Activated T-cell treated with anti-CD3 and anti-CD28 coated beads for 24 hours (primary cell): ENCODE measurements at places on chromosomes 16 and 17.

DNA sequence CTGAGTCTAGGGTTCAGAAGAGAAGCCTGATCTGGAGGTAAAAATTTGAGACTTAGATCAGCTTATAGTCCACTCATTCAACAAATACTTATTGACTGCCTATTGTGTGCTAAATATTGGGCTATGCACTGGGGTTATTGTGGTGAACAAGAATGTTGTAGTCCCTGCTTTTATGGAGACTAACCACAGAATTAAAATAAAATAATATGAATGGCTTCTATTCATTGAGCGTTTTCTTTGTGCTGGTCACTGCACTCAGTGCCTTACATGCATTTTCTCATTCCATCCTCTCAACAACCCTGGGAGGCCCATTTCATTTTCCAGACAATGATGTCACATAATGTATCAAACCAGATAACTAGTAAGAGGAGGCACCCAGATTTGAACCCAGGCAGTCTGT, 4.8 kb downstream of the NEK8 start:
- no peak for DNase-seq

GRCh38 chr17:82780195-82780594, 28.3 kb downstream of the TBCD start:
- no peak for DNase-seq

- DNase-seq = no peak
Observed at GRCh38 chr17:16474012-16474725, 17.8 kb downstream of the LRRC75A start.

DNA sequence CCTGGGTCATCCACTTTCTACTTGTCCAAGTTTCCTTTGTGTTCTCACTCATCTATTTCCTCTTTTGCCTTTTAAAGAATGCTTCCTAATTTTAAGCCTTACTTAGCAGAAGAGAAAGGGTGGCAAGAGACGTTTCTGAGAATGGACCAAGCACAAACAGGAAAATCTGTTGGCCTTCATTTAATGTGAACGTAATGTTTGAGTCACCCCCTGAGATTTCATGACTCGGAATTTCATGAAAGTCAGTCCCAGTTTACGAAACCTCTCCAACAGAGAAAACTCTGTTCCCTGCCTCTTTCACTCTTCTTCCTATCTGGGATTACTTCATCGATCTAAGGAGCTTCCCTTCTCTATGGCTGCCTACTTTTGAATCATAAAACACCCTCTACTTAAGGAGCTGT, at the start of gene CD300E:
Gene CD300E (minus strand): TSS at position 46 of the 401 bp plus-strand sequence. CDS start 117 bp downstream, outside the sequence.
- no peak for DNase-seq

DNA sequence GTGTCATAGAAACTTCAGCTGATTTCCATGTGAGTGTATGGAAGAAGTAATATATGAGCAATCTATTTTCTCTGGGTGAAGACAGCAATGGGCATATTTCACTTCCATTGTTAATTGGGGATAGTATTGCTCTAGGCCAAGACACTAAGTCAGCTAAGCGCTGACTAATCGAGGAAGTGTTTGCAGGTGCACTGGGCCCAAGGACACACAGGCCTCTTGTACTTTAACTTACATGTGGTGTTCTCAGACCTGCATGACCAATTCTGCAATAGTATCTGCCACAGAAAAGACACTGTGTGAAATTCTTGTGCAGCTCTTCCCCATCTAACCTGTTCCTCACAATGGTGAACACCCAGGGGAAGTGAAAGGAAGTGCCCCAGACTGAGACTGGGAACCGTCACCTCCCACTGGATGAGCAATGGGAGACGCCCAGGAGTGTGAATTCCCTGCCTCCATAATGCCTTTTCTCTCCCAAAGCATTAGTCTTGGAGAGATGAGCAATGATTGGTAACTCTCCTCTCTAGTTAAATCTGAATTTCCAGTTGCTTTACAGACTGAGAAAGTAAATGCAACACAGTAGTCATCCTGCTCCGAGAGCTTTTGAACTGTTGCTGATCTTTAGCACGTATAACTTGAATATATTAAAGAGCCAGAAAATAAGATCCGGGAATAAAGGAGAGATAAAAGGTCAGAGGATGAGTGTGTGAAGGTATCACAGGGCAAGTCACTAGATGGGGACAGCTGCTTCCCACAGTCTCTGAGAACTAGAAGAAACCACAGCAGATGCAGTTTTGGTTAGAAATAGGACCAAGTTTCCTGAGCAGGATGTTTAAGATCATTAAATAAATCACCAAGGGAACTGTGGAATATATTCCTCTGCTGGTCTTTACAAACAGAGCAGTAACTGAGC, 82.6 kb downstream of the CDK5R1 start:
- DNase-seq = no peak

DNA sequence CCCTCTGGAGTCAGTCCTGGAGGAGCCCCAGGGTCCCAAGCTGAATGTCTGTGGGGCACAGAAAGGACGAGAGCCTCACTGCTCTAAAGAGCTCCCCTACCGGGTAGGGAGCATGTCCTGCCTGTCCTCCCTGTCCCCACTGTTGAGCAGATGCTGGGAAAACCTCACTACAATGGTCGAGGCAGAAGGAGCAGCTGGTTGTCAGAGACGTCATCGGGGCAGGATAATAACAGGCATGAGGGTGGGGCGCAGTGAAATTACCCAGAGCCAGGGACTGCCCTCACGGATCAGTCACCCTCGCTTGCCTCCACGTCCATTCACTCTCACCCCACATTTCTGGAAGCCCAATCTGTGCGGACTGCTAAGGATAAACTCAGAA, 538 bp downstream of the TM4SF5 start:
- DNase-seq = no peak

GRCh38 chr16:53689636-53690035, 14.0 kb downstream of the RPGRIP1L start:
- DNase-seq = no peak

GRCh38 chr17:7352910-7353635, 1.1 kb downstream of the KCTD11 start:
- no peak for DNase-seq

- no peak for DNase-seq
Observed at GRCh38 chr16:55076053-55076452, 145.4 kb downstream of the IRX5 start.

DNA sequence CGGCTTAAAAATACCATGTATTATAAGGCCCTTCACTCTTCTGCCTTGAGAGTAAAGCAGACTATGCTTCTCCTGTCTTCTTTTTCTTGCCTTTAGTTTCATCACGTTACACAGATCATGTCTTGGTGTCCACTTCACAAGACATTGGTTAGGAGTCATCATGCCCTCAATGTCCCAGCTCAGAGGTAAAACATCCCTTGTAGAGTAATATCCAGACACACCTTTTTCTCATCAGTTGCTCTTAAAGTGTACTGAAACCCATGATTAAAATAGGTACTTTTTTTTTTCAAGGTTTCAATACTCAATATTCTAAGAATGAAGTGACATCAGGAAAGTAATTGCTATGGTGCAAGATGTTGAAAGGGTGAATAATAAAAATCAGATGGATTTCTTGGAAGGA, 267.8 kb downstream of the PMP22 start:
- no peak for DNase-seq

DNA sequence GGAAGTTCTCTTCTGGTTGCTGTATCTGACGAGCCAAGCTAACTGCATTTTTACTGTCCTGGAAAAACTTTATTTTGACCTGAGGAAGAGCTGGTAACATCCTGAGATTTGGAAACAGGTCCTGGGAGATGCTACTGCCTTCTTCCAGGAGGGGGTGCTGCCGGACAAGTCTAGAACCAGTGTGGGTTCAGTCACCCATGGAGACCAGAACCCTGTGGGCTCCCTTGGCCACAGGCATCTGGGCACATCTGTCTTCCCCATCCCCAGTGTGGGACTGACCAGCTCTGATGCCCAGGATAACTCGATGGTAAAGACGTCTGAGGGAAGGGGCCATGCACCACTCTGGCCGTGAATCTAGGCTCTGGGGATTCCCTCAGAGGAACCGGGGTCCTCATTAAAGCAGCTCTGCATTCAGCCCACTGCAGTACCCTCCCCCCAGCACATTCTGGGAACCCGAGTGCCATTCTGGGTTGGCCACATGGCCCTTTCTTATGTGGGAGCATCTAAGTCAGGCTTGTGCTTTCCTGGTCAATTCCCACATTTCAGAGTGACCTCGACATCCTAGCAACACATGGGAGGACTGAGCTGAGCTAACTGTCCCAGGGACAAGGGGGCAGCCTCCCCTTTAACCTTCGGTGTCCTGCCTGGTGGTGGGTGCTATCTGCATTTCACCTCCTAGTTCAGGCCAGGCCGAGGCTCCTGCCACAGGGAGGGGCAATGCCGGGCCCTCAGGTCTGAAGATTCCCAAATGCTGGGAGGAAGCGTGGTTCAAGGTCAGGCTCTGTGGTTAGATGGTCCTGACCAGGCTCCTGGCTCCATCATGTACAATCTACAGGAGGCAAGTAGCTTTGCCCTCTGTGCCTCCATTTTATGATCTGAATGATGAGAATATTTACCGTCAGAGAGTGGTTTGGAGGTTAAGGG, 6.4 kb downstream of the C16orf86 start:
- no peak for DNase-seq

- no peak for DNase-seq
Observed at GRCh38 chr17:18224387-18225120, 881 bp upstream of the LLGL1 start.

DNA sequence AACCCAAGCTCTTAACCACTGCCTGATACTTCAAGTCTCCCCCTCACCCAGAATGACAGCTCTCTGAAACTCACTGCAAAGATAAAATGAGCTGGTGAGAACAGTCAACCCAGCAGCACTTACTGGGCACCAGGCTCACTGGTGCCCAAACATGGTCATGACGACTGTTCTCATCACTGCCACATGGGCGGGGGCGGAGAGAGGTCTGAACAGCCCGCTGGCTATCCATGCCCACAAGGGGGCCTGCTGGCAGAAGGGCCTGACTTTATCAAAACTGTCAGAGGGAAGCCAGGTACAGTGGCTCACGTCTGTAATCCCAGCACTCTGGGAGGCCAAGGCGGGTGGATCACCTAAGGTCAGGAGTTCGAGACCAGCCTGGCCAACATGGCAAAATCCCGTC, 4.0 kb downstream of the MYBBP1A start:
- no peak for DNase-seq

DNA sequence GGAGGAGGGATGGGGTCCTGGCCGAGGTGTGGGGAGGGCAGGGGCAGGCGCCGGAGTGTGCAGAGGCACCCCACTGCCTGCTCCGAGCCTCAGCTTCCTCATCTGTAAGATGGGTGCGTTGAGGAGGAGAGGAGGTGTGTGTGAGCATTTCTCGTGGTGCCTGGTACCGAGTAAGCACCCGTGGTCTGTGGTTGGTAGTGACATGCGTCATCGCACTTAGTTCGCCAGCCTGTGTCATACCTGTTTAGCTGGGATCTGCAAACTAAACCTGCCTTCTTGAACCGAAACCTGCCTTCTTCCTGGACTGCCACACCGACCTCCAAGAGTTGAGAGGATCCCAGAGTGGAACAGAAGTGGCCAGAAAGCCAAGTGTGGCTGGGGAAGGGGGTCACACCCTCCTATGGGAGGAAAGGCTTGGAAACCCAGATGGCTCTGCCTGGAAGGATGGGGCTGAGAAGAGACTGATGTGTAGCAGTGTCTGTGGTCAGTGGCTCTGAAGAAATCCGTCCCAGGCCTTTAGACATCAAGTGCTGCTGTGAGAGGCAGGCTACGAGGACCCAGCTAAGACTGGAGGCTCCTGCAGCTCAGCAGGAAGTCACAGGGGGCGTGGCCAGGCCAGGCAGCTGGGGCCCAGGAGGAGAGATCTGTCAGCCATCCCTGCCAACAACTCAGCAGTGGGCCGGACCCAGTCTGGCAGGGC, 162.6 kb upstream of the PLCG2 start:
- DNase-seq = peak; percentile 58

DNA sequence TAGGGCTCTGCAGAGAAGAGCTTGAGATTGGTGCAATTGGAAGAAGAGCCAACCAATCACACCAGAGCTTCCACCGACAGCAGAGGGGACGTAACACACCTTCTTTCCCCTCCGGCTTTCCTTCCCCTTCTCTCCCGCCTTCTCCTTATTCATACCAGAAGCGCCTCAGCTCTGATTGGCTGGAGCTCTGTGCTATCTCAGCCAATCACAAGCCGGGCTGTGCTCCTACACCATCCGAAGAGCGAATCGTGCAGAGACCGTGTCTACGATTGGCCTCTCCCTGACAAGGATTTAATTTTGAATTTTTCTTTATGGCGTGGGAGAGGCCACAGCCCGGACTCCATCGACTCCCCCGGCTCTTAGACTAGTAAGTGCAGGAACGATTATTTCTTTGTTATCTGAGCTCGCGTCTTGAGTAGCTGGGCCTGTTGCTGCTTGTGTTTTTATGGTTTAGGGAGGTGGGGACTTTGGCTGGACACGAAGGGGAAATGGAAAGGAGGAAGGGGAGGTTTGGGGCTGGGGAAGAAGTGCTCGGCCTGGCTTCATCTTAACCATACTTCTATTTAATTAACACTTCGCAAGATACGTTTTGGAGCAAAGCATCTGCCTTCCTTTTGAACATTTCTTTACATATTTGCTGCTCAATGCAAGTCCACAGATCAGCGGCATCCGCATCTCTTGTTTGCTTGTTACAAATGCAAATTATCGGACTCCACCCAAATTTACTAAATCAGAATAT, at the start of gene PRR11:
Gene PRR11 (plus strand): TSS at position 308 of the 739 bp plus-strand sequence. CDS start 14,007 bp downstream, outside the sequence.
- DNase-seq = peak; percentile 88

- no peak for DNase-seq
Observed at GRCh38 chr16:11679250-11679649, 11.0 kb downstream of the SNN start.

- DNase-seq = peak; percentile 64
Observed at GRCh38 chr17:2025220-2025621, at the start of gene RTN4RL1. Gene RTN4RL1, minus strand, starts transcription at chr17:2025334. Its CDS starts 469 bp downstream, at chr17:2024865.

DNA sequence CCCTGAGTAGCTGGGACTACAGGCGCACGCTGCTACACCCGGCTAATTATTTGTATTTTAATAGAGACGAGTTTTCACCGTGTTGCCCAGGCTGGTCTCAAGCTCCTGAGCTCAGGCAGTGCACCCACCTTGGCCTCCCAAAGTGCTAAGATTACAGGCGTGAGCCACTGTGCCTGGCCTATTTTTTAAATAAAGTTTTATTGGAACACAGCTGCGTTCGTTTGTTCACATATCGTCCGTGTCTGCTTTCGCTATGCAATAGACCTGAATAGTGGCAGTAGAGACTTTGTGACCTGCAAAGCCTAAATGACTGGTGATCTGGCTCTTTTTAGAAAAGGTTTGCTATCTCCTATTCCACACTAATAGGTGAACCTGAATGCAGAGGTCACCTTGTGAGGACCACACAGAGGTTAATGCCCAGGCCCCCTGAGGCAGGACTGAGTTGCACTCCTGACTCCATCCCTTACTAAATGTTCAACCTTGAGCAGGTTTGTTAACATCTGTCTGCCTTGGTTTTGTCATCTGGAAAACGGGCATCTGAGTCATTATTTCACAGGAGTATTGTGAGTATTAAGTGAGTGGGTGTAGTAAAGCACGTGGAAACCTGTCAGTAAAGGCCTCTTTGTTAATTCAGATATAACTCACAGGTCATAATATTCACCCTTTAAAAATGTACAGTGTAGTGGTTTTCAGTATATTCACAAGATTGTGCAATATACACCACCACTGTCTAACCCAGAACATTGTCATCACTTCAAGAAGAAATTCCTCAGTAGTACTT, 157.5 kb upstream of the CACNG5 start:
- DNase-seq = no peak

GRCh38 chr17:901191-901950, 78.2 kb downstream of the NXN start:
- DNase-seq = no peak

- no peak for DNase-seq
Observed at GRCh38 chr16:86732621-86733295, 154.4 kb downstream of the FOXL1 start.

GRCh38 chr16:2350500-2350899, 10.0 kb upstream of the ABCA3 start:
- no peak for DNase-seq
